ENCODE measurements at places on chromosomes 5 and 9.

- DNase-seq, result no peak
Observed at GRCh38 chr9:125460883-125461635, 199.4 kb downstream of the GAPVD1 start.

DNA sequence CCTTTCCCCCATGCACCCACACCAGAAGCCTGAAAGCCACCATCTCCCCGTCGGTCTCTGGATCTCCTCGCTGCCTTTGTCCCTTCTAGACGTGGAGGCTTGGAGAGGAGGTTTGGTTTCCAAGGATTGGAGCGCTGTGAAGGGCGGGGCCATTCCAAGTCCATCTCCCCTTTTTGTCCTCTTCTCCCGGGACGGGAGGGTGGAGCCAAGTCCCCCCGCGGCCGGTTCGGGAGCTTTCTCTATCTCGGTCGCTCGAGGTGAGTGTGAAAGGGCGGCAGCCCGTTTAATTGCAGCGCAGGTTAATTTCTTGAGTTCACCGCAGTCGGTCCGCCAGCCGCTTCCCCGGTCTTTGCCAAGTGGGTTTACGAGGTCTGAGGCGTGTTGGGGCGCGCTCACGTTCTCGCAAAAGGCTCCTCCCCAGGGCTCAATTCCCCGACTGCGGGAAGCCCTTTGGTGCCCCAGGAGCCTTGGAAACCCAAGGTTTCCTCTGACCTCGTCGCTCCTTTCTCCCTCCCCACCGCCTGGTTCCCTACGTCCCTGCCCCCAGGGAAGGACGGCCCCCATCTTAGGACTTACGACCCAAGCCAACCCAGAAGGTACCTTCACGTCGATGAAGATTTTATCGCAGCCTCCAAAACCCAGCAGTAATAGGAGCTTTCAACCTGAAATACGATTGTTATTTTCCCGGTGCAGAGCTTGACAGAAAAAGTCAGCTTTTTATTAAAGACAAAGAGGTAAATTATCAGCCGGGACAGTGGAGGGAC lies 2.8 kb upstream of the ZNF462 start:
- no peak for DNase-seq

DNA sequence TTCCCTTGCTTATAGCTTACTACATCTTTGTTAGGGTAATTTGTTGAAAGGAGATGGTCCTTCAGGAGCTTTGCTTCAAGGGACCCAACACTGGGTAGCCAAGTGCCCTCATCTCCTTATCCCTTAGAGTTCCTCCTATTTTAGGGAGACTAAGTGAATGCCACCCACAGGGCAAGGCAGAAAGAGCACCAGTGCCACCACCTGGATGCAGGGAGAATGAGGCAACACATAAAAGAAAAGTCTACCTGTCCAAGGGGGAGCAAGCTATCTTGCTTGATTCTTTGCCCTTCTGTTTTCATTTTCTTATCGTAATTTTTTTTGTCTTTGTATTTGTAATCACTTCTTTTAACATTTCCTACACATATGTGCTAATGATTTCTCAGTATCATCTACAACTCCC lies 205.5 kb downstream of the NPR3 start:
- no peak for DNase-seq

- no peak for DNase-seq
Observed at GRCh38 chr5:15640116-15640515, 140.1 kb downstream of the FBXL7 start.

- no peak for DNase-seq
Observed at GRCh38 chr9:19999491-20000057, 210.7 kb upstream of the SLC24A2 start.

- DNase-seq, result no peak
Observed at GRCh38 chr5:56361398-56361797, 128.3 kb upstream of the ANKRD55 start.

DNA sequence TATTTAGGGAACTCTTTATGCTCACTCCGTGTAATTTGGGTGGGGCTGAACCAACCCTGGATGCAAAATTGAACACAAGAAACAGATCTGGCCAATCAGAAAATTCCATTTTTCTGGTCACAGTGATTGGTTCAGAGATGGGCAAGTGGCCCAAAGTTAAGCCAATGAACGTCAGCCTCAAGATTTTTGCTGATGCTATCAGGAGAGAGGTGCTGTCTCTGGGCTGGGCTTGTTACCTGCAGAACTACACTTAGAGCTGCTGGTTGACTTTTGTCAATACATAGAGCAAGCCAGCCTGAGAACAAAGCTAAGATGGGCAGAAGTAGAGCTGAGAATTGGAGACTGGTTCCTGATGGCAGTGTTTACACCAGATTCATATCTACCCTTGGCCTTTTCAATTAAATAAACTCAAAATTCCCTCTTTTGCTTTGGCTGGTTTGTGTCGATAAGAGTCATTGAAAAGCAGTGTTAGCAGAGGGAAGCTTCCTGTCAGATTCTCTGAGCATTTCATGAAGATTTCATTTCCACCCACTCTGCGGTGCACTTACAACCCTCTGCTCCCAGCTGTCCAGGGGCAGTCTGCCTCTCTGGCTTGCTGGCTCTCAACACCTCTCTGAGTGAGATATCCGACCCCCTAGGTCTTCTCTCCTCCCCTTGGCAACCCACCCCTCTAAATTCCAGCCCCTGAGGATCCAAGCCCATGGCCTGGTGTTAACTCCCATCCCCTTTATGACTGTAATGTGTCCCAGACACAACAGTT lies 64.5 kb upstream of the PPARGC1B start:
- no peak for DNase-seq

GRCh38 chr5:1431021-1431811 lies 14.0 kb downstream of the SLC6A3 start:
- DNase-seq, result no peak

DNA sequence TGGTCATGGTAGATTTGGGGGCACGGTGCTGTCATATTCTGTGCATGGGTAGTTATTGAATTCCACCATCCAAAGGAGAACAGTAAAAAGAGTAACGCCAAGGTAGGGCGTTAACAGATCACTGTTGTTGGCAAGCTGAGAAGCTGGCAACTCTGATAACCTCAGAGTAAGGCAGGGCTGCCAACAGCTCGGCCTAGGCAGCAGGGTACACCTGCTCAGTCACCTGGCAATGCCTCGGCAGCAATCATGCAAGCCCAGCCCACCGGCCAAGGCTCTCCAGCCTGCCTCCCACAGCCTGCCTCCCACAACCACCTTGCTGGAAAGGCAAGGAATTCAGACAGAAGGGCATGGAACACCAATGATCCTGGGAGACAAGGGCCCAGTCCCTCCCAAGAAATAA lies 63.9 kb downstream of the KLHL3 start:
- no peak for DNase-seq

GRCh38 chr9:79213417-79214125 lies 358.2 kb upstream of the TLE4 start:
- no peak for DNase-seq

- DNase-seq, result no peak
Observed at GRCh38 chr5:127561254-127561653, 43.8 kb downstream of the PRRC1 start.

DNA sequence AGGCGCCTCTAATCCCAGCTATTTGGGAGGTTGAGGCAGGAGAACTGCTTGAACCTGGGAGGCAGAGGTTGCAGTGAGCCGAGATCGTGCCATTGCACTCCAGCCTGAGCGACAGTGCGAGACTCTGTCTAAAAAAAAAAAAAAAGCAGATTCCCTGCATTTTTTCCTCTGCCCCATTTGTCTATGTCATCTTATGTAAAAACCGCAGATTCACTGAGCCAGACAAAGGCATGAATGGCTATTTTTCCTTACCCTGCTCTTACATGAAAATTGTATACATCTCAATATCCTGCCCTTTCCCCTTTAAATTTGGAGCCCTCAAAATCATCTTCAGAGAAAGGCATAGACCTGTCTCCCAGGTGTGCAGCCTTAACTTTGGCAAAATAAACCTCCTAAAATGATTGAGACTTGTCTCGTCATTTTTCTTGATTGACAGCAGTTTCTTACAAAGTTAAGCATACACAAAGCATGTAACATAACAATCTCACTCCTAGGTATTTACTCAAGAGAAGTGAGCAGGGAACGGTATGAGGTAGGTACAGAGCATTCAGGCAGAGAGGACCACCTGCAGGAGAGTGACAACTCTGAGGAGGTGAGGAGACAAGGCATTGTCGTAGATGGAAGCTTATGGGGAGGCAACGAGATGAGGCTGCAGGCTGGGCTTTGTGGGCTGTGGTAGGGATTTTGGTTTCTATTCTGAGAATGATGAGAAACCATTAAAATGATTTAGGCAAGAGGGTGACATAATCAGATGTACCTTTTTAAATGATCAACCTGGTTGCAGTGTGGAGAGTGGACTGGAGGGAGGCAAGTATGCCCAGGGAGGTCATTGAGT lies 65.7 kb upstream of the IL6ST start:
- DNase-seq, result no peak

DNA sequence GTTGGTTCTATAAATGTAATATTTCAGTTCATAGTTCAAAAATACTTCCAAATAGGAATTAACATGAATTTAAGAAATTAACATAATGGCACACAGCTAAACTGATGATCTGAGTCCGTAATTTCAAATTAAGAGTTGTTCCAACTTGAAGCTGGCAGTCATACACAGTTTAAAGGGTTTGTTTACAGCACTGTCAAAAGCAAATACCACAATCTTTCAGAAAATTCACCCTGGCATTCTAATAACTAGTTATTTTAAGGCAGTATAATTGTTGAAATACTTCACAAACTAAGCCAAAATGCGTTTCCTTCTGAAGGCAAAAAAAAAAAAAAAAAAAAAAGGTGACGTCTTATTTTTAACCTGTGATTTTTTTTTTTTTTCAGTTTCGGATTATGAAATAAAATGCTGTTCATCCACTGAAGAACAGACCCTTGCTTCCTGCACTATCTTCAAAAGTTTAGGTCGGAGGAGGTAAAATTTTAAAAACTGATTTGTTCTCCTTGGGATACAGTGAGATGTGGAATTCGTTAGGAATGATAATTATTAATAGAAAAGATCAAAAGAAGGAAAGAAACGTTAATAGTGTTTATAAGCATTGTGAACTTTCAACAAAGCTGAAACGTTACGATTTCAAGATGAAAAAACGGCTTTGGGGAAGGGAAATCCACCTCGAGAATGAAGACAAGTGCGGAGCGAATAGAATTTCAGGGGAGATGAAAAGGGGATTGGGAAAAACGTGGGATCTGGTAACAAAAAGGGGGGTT lies 850 bp downstream of the IL6ST start:
- DNase-seq, result no peak

DNA sequence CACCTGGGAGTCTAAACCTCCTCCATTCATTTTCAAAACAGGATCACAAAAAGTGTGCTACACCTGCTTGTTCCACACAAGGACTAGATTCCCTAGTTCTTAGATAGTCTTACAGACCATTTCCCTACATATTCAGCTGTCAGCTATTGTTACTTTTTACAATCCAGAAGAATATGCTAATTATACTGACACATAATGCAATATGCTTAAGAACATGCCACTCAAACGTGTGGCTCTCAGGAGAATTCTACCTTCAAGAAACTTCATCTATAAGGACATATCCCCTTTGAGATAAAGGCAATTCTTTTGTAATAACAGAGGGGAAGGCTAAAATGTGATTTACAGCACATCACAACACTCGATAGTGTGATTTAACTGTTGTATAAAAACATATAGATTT lies 456.1 kb upstream of the ARRDC3 start:
- no peak for DNase-seq

DNA sequence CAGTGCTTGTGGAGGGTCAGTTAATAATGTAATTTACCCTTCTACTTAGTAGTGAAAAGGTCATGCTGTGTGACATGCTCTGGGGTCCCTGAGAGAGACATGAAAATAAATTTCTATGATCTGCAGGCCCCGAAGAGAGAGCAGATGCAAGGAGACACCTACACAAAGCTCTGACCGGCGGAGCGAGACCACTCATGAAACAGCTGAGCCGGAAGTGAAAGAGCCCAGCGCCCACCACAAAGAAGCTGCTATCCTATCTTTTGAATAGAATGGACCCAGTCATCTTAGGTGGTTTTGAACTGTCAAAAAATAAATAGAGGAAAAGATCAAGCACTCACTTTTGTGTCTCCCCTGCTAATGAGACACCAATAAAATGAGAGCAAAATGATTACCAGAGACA lies 190.0 kb downstream of the MED10 start:
- DNase-seq, result no peak

GRCh38 chr9:78366827-78367226 lies 69.9 kb downstream of the PSAT1 start:
- DNase-seq, result no peak

DNA sequence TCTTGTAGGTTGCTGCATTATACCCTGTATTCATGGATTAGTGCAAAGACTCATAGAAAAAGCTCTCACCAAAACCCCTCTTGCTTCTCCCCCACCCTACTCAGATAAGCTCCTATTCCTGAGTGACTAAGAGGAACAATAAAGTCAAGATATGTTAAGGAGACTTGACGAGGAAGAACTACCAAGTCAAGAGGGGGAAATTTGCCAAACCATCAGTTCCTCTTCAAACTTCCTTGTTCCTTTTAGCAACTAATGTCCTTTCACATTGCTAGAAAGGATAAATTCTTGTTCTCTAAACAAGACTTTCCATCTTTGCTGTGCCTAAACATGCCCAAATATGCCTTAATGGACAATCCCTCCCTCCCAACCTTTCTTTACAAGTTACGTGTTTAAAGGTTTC lies 27.0 kb downstream of the CNOT8 start:
- no peak for DNase-seq

DNA sequence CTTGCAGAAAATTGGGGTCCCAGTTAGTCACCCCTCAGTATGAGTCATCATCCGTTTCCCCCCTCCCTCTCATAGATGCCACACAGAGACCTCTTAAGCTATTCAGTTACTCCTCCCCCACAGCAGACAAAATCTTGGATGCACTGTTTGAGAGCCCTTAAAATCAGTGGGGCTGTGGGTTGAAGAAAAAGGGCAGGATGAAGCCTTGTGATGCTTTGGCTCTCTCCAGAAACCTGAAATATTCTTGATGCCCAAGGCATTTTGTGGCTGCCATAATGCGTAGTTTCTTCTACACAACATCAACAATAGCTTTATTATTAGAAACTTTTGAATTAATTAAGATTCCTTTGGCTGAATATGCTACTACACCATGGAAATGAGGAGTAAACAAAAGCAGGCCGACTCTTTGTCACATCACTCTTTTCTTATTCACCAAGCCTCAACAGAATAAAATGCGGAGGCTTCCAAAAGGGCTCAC lies 133.8 kb downstream of the MRPS30 start:
- DNase-seq, result no peak

DNA sequence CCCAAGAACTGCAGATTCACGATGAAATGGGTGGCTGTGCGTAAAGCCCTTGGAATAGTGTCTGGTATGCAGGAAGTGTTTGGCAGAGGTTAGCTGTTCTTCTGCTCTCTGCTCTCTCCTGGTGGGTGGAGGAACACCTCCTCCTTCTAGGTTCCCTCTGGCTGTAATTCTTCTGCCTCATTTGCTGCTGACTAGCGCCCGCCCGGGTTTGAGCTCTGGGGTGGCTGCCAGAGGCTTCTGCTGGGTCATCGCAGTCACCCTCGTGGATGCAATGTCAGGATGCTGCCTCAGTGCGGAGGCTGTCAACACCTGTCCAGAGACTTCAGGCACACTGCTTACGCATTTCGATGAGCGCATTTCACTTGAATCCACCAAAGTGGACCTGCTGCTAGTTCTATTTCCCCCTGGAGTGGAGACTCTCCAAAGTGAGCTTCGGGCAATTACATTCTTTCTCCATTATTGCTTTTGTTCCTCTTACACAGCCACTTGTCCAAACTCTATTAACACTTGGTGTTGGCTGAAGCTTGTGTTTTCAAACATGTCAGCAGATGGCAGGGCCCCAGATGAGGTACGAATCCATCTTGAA lies 11.7 kb downstream of the DOCK2 start:
- no peak for DNase-seq
